ENCODE measurements at places on chromosomes 5 and 9.

DNA sequence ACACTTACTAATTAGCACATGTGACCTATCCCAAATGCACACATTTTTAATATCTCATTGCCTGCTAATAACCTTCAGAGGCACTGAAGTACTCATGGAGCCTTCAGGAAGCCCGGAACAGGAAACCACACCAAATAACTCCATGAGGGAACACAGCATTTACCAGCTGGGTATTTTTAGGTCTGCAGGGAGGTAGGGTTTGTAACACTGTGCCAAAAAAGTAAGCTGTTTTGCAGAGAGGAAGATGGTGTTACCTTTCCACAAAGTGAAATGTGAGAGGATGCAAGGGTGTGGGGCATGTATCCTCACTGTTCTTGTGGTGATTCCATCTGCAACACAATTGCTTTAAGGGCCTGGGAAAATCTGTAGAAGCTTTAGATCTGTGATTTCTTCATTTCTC, 64.4 kb downstream of the NUDT12 start:
- no peaks in the 10 kb centered on the region for H3K27me3 ChIP-seq
- DNase-seq: no peak
- no peak overlapping the region for H3K27ac ChIP-seq

DNA sequence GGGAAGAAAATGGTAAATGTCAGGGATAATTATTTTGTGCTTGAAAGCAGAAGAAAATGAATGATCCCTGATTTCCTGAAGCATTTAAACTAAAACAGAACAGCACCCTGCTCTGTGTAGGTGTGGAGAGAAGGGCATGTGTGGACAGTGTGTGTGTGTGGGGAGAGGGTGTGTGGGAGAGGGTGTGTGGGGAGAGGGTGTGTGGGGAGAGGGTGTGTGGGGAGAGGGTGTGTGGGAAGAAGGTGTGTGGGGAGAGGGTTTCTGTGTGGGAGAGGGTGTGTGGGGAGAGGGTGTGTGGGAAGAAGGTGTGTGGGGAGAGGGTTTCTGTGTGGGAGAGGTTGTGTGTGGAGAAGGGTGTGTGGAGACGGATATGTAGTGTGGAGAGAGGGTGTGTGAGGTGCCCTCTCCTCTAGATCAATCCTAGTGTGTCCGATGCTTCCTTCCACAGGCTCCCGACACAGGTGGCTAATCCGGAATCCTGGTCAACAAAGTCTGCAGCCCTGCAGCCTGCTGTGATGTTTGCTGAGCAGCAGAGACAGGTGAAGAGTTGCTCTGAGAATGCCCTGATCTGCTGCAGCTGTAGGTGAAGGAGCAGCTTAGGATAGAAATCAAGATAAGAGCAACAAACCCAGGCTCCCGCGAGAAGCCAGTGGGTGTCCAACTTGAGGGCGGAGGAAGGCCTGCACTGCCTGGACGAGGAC, 15.5 kb downstream of the IRX4 start:
- H3K27me3 ChIP-seq: no peaks in the 10 kb centered on the region
- 0 out of 2 replicates have a peak, but pooled peaks cover 1% of the 10 kb centered on the region for H3K4me1 ChIP-seq
- H3K4me3 ChIP-seq: no peak overlapping the region
- H3K27ac ChIP-seq: no peak overlapping the region
- no peak for DNase-seq

DNA sequence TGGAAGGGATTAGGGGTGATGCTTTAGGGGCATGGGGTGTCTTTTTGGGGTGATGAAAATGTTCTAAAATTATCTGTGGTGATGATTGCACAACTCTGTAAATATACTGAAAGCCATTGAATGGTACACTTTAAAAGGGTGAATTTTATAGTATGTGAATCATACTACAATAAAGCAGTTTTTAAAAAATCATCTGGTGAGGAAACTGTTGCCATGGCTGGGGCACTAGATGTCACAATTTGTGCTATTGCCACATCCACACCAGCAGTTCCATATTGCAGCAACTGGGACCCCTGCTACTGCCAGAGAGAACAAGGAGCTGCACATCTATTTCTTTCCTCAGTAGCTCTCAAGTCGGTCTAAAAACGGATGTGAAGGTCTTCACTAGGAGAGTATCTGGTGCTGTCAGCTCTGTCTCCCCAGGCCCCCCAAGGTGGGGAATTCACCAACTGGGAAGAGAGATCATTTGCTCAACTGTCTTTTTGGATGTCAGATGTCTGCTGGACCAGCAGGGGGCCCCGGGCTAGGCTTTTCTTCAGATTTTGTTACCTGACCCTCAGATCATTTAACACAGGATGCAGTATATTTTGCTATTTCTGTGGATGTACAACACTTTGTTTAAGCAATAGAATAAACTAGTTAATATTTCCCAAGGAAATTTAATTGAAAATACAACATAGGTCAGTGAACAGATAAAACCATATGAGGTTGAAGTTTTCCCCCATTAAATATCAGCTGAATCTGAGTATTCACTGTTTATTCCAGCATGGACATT, 13.2 kb downstream of the CMYA5 start:
- DNase-seq: no peak
- H3K4me1 ChIP-seq: no peaks in the 10 kb centered on the region
- H3K36me3 ChIP-seq: no peaks in the 10 kb centered on the region
- no peak overlapping the region for H3K4me3 ChIP-seq
- H3K27ac ChIP-seq: no peak overlapping the region

DNA sequence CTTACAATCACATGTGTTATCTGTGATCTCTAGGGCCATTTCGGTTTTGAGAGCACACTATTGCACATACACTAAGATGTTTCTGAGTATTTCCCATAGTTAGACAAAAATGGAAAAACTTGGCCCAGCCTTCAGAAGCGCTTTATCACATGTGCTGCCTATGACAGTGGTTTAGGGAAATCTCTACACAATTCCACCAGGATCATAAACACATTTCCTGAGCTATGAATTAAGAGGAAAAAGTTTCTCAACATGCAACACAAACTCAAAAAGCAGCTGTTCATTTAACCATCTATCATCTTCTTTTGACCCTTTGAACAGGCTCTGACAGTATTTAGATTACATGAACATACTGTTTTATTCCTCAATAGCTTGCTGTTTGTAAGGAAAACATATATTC, 15.1 kb downstream of the FGF1 start:
- no peaks in the 10 kb centered on the region for H3K27me3 ChIP-seq
- no peak for DNase-seq
- H3K27ac ChIP-seq: no peak overlapping the region
- no peaks in the 10 kb centered on the region for H3K36me3 ChIP-seq
